ENCODE measurements at places on chromosomes 1 and 21.

DNA sequence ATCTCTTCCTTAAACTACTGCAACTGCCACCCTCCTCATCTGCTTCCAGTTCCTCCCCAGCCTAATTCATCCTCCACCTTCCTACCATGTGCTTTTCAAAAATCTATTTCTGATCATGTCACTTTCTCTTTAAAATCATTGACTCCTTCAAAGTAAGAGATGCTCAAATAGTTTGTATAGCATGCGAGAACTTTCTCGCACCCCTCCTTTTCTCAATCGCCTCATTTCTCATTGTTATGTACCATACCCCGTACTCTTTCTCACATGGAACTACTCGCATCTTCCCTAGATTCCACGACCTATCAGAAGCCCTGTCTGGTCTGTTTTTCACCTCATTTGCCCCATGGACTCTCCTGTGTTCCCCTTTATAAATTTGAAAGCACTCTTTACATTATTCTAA is 238.2 kb downstream of the NRIP1 start:
- no peak for DNase-seq

- peak; percentile 2 for DNase-seq
These were observed 13.3 kb downstream of the OVAAL start for GRCh38 chr1:180571832-180572636.

DNA sequence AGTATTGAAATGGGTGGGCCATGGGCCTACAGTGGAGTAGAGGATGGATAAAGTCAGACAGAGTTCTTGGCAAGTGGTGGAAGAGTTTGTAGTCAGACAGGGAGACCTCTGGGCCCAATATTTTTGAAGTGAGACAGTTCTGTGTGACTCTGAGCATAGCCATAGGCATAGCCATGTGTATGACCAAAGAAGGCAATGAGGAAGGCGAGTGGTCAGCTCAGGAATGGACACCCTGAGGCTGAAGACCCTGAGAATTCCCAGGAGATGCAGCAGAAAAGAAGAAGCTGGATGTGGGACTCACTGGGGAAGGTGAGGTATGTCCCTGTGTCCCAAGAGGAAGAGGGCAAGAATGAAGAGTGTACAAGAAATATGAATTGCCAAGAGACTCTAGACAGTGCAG is 210.6 kb upstream of the IRF2BP2 start:
- no peak for DNase-seq

DNA sequence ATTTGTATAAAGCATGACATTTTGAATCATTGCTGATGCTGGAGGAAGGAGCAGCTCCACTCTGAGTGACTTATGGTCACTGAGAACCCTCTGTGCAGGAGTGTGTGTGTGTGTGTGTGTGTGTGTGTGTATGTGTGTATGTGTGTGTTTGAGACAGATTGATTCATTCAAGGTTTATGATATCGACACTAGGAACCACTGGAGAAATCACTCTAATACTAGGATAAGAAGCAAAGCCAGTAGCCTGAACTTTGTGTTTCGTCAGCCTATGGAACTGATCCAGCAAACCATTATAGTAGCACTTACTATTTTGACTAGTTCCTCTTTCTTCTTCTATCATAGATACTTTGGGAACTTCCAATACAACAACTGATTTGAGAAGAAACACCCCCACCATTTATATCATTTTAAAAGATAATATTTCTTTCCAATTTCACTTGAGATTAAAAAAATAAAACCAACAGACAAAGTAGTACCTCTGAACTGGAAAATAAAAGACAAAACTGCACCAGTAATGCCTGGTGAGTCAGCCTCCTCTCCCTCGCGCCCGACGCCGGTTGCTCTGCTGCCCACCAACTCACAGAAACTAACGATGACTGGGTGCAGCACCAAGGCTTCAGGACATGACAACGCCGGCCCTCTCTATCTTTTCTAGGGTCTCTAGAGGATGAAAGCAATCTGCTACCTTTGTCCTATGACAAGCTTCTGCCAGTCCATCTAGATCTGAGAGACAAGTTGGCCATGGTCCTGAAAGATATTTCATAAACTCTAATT is 20.9 kb downstream of the SLAMF1 start:
- peak; percentile 57 for DNase-seq

GRCh38 chr1:30780409-30780808 is 22.8 kb upstream of the LAPTM5 start:
- DNase-seq, result no peak

DNA sequence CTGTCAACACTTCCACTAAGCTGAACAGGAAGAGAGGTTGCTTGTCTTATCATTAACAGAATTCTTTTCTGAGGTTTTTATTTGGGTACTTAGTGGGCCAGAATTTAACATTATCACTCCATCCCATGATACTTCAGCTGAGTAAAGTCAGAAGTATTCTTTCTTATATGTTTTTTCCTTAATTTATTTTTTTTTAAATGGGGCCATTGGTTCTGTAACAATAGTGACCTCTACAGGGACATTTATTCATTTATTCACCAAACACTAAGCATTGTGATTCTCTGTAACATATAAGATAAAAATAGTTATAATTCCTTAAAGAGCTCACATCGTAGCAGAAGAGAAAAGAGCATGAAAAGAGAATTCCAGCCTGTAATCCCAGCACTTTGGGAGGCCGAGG is 9.8 kb downstream of the GREM2 start:
- DNase-seq, result no peak

DNA sequence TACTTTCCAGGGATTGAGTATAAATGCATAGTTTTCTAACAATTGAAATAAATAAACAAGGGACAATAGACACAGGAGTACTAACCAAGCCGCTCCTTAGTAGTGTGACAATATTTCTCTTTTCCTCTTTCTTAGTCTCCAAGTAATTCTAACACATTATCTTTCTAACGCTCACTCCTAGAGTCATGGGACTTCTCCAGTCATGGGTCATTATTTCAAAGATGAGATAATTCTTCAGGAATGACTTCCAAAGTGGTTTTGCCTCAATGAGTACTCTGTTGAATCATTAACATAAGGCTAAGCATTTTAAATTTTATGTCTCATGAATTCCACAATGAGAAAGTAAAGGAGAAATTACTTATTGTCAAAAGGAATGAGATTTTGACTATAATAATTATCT is 605.8 kb upstream of the ADAMTS5 start:
- DNase-seq, result no peak

GRCh38 chr1:186220067-186220466 is 155.0 kb downstream of the TPR start:
- no peak for DNase-seq

DNA sequence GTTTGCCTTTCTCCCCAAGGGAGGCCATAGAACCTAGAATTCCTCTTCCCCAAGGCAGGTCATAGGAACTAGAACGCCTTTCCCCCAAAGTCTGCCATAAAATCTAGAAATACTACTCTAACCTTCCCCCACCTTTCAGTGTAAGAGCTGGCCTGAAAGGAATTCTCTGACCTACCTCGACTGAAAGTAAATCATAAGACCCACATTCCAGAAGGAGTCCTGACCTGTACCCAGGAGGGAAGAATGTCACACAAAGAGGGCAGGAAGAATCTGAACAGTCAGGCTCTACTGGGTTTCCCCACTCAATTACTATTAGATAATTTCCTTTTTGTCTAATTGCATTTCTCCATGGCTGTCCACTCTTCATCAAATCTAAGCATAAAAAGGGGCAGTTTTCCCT is 5.7 kb upstream of the ATG4C start:
- no peak for DNase-seq

- DNase-seq, result no peak
These were observed at the start of gene DNASE2B for GRCh38 chr1:84398175-84399155. DNASE2B (plus strand) TSS chr1:84398484; CDS start chr1:84398565, 81 bp downstream.

DNA sequence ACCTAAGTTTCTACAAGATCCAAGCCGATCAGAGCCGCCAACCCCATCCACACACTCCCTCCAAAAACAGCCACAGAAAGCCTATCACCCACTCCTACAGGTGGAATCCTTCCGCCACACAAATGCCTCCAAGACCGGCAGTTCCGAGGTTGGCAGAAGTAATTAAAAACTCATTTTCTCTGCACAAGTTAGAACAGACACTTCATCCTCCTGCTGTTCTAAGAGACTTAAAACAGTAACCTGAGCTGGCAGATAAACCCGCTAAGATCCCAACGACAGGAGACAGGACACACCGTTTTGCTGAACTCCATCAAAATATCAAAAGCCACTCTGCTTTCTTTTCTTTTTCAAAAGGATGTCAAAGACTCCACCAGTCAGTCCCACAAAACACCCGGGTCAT is 2.8 kb downstream of the SSBP3 start:
- no peak for DNase-seq

DNA sequence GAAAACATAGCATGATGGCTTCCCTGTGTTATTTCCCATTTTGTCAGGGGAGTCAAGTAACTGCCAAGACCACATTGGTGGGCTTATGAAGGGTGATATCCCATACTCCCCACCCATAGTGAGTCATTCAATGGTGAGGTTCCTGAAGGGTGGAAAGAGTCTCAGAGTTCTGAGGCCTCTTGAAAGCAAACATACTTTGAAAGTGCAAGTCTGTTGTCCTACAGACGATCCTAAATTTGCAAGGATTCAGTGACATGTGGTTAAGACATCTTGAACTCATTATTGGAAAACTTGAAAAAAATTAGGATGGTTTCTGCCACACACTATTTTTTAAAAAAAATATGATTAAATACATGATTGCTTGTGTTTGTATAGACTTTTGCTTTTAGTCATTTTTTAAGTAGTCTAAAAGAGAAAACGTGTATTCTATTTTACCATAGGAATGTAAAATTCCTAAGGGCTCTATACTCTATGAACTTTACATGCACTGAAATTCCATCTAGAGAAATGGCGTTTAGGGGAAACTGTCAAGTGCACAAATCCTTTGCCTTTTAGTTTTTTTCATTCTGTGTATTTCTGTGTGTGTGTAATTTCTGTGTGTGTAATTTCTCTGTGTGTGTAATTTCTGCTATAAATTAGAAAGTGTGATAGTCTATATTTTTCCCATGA is 225.5 kb upstream of the ADAMTS5 start:
- no peak for DNase-seq

- no peak for DNase-seq
These were observed 87.2 kb downstream of the SYT2 start for GRCh38 chr1:202623075-202623474.

DNA sequence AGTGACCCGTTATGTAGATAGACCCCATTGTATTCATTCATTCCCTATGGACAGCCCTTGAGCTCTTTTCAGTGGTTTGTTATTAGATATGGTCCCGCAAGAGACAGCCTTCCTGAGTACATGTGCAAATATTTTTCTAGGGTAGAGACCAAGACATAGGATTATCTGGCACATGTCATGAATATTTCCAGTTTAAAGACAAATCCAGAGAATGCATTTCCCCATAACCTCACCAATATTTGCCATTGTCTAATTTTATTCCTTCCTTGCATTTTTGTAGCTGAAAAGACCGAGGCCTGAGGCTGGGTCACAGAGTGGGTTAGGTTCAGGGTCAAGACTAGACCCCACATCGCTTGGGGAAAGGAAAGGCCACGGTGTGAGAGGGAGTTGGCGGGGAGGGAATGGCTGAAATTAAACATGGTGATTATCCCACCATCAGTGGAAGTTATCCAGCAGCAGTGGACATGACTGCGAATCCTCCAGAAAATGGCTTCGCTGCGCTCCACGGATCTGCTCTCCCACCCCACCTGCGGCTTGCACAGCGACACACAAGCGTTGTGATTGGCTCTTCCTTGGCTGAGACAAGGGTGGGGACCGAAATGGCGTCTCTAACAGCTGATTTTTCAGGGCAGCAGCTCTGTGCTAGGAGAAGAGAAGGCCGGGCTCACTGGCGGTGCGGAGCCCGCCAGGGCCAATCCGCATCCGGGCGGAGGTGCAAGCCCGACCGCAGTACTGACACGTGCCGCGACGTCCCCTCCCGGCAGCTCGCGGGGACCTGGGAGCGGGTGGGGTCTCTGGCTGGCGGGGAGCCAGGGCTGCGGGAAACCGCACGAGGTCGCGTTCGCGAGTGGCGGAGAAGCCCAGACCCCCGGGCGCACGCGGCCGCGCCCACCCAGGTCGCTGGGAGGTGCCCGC is 16.1 kb upstream of the STMN1 start:
- no peak for DNase-seq

- no peak for DNase-seq
These were observed 11.6 kb downstream of the GNG4 start for GRCh38 chr1:235637756-235638534.

DNA sequence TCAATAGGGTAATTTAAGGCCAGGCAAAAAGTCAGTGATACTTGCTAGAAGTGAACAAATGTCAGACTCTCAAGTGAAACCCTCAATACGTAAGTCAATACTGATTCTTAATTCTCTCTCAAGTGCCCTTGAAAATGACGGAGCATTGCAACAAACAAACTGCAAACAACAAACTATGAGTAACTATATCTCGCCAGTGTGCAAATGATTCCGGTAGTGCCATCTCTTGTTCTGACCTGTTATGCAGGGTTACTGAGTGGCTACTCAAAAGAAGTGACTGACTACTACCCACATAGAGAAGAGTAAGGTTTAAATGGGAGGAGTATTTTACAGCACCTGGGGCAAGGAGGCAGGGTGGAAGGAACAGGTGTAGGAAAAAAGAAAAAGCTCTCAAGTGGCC is 1.6 kb downstream of the SLC19A2 start:
- DNase-seq, result no peak

DNA sequence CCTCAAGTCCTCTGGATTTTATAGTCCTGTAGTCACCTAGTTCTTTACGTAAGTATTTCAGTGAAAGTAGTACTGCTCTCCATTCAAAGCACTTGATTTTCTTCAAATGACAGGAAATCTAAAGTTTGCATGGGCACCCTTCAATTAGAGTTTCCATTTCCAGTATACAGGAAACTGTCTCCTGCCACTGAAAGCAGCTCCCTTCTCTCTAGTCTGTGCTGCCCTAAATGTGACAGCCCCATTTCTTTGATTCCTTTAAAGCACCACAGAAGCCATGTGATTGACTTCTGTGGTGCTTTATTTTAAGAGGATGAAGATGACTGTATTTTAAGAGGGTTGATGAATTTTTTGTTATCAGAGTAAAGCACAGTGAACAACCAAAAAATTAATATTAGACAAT is 226.1 kb downstream of the DNAH14 start:
- DNase-seq, result no peak

DNA sequence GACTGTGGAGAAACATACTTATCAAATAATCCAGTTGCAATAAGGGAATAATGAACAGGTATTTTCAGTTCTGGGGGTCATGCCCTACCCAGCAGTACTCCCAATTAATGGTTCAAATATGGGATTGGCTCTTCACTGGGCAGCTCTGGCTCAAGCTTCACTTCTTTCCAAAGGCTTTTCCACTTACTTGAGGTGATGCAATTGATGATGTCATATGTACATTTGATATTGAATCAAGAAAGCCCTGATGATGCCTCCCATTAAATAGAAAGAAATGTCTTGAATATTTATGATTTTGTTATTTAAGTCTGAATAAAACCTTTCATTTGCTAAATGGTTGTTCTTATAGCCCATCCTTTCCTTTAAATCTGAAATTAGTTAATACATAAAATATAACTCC is 789.9 kb downstream of the USP25 start:
- DNase-seq, result no peak

DNA sequence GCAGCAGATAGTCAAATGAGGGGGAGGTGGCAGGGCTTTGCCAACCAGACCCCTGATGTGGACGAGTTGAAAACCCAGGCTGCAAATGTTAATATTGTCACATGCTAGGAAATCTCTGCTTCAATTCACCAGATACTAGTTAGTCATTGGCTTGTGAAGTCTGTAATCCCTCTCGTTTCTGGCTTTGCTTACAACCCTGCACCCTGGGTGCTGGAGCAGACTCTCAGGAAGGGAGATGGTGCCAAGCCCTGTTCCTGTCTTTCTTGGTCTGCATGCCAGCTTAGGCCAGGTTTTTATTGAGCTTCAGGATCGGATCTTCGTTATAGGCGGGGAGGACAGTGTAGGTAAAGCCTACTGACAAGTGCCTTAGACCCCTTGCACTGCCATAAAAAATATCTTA is 53.3 kb downstream of the MDM4 start:
- no peak for DNase-seq

Data from activated T-helper 1 cell treated with anti-CD3 and anti-CD28 coated beads, Interleukin-2, amount 50 U/mL, for 16 hours (primary cell).